H4 (cell line): ENCODE measurements at places on chromosomes 1 and 21. TPM values are rescaled to one million over a fixed set of nuclear protein-coding genes. Genes with fewer than 3 reads are reported as not detected.

DNA sequence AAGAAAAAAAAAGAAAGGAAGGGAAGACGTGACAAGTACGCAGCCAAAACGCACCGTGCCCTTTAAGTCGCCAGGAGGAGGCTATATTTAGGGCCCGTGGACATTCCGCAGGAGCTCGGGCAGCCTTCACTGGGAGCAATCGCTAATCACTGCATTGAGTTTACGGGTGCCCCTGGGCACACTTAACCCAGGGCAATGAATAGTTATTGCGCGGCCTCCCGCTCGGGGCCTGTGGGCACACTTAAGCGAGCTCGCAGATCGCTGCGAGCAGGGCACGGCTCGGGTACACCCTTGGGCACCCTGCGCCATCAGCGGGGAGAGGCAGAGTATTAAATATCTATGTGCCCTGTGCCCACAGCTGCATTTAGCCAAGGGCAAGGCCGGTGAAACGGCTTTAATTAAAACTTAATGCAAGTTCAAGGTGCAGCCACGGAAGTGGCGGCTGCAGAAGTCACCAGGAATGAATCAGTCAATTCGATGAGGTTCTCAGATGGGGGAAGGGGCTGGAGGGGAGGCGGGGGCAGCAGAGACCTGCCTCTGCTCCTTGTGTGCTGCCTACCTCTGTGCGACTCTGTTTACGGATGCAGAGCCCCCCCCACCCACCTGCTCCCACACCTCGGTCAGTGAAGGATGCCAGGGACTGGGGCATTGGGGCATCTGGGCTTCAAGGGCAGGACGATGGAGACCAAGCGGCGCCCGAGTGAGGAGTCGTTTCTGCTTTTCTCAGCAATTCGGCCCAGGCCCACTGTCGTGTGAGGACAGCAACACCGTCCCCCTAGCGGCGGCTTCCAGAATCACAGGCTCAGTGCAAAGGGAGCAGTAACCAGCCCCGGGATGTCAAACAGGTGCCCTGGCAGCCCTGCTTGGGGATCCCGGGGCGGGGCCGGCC is 51.8 kb upstream of the TARDBP start:
- peak; percentile 59 for DNase-seq

- DNase-seq = no peak
Measured at GRCh38 chr1:22699681-22700520, 10.7 kb upstream of the EPHB2 start.

- no peak for DNase-seq
Measured at GRCh38 chr1:89686520-89686919, 53.6 kb downstream of the LRRC8C start.

- DNase-seq = no peak
Measured at GRCh38 chr1:246784621-246785493, 60.6 kb downstream of the SCCPDH start.

DNA sequence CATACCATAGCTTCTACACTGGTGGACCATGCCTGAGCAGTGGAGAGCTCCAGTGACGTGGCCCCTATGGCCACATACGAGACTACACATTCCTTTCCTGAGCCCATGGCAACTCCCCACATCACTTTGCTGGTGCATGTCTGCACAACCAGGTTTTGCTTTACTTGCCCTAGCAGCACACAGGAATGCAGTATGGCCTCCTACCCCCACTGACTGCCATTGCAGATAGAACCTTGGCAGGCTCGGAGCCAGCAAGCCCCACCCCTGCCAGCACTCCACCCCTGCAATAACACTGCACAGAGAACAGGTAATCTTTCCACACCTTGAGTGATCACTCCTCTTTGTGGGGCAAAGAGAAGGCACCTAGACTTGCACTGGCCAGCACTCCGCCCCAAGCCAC is 531.9 kb upstream of the CAMK1G start:
- no peak for DNase-seq

- DNase-seq = no peak
Measured at GRCh38 chr1:71967670-71968069, 314.7 kb downstream of the NEGR1 start.

DNA sequence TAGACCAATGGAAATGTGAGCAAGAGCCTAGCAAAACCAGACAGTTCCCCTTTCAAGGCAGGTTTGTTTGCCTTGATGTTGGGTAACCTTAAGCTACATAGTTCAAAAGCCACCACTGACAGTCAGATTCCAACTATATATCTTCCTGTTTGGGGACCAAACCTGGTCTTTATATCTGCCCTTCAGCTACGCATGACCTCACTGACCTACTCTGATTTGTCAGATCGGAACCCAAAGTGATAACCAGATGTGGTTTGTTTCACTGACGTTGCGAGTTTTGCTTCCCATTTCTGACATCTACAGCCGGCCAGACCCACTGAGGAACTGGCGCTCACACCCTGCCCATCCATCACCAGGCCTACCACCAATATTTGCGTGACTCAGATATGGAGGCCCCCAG is 361.1 kb upstream of the CHRM3 start:
- DNase-seq = no peak

DNA sequence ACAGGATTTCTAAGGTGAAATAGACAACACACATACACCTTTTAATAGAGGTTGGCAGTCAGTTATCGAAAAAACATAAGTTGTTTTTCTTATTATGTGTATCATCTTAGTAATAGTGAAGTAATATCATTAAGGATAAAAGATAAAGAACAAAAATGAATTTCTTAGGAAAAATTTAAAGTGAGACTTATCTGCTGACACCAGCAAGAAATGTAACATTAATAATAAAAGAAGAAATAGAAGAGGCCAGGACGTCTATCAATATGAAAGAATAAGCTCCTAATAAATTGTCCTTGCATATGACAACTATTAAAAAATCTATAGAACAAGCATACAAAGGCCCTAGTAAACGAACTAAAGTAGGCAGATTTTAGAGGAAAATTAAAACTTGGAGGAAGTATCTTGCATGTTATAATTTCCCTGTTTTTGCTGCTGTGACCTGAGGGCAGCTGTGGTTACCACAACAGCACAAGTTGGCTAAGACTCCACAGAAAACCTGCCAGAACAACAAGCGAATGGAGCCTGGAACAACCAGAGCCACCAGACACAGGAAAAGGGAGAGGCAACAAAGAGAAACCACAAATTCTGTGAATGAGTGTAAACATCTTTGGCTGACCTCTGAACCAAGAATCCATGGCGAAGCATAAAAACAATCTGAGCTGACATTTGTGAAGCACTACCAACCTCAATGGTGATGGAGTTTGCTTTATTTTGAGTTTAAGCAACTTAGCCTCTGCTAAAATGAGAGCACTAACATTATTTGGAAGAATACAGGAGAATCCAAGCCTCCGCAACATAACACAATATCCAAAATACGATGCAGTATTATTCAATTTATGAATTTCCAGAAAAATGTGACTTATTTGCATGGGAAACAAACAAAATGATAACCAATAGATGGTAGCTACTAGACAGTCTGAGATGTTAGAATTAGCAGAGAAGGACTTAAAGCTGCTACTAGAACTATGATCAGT is 207.5 kb downstream of the KCNT2 start:
- DNase-seq = peak; percentile 88

DNA sequence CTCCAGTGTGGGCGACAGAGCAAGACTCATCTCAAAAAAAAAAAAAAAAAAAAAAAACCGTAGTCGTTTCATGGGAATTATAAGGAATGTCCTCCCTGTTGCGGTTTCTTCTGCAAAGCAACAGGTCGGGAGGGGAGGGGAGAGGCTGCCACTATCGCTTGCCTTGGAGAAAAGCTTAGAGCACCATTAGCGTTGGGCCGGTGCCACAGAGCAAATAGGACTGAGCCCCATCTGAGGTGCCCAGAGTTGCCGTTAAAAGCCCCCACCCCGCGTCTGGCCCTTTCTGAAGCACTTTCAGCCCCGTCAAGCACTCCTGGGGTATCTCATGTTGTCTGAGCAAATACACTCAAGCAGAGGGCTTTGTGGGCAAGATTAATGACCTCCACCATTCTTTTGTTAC is 2.2 kb downstream of the RIPPLY3 start:
- no peak for DNase-seq

DNA sequence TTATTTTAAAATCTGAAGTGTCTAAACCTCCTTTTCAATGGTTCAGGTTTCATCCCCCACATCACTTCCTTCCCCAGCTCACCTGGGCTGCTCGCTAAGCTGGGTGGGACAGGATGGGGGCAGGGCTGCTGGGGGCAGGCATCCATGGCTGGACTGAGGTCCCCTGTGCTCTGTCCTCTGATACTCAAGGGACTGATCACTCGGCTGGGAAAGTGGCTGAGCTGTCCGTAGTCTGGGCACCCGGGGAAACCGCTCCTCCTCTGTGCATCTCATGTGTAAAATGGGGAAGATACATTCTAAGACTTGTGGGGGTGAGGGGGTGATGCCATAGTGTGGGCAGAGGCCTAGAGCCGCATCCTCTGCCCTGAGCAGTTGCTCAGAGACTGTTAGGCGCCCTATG is 411.2 kb downstream of the MATN1 start:
- no peak for DNase-seq

GRCh38 chr21:45791562-45792418 is 148.3 kb downstream of the PCBP3 start:
- DNase-seq = no peak

DNA sequence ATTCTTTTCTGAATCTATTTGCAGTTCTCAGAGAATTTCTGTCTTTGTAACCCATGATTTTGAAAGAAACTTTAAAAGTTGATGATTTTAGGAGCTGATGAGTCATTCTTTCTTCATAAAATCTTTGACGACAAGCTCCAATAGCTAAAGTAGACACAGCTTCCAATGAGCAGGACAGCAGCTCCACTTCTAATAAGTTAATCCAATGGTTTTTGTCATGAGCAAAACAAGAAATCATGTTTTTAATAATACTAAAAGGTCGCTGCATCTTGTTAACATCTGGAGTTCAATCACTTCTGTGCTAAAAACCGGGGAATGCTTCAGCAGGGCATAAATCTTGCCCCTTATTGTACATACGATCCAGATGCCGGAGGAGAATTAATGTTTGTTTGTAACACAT is 48.9 kb upstream of the GORAB start:
- no peak for DNase-seq

DNA sequence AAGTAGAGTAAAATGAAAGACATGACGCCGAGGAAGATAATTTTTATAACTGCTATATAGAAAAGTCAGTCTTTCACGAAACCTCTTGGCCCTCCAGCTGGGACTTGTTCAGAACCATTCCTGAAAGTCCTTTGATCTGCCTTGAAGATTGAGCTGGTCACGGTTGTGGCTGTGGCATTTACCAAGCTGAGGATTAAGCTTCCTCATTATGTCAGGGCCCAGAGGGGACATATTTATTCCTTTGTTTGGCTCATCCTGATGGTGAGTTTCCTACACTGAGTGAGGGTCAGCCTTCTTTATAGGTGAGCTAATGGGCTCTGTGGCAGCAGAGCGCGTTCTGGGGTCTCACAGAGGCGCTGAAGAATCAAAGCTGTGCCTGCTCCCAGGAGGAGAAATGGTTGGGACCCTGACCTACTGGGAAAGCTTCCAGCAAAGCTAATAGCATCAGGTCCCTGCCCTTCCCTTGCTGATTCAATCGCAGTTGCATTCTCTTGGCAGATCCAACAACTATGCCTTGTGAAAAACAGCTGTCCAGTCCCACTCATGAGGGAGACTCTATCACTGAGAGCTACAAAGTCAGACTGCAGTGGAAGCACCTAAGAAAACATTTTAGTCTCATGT is 43.2 kb upstream of the PBX1 start:
- no peak for DNase-seq

GRCh38 chr1:184635980-184636431 is 118.7 kb downstream of the EDEM3 start:
- no peak for DNase-seq

The CLDN19 gene
- not detected in 2 replicates for total RNA-seq

The ACOT11 gene
- total RNA-seq = 1.5 and 1.6 TPM in 2 replicates

The LEFTY1 gene
- 0.50 TPM in 1 of 2 replicates, not detected in the other for total RNA-seq

The G0S2 gene
- 0.31 TPM in 1 of 2 replicates, not detected in the other for total RNA-seq
